Ureter (tissue), 1 donor: ENCODE measurements at places on chromosomes 16 and 17. TPM values are rescaled to one million over a fixed set of nuclear protein-coding genes. Genes with fewer than 3 reads are reported as not detected.

The STAC2 gene
- 1.6 TPM for total RNA-seq

The EPX gene
- not detected for total RNA-seq

The CA5A gene
- total RNA-seq: not detected

The ZG16B gene
- 31.8 TPM for total RNA-seq

The AXIN2 gene
- 11.8 TPM for total RNA-seq

The PLXDC1 gene
- total RNA-seq: 13.0 TPM

The LLGL2 gene
- total RNA-seq: 94.0 TPM

The MXRA7 gene
- total RNA-seq: 129 TPM

The CLEC16A gene
- total RNA-seq: 38.8 TPM

The ZNF319 gene
- 24.7 TPM for total RNA-seq

The FOXC2 gene
- 7.3 TPM for total RNA-seq

The ADAP2 gene
- 8.5 TPM for total RNA-seq

The CCDC154 gene
- total RNA-seq: 2.0 TPM

The DNAAF8 gene
- 0.91 TPM for total RNA-seq

The NLRC5 gene
- total RNA-seq: 50.1 TPM

DNA sequence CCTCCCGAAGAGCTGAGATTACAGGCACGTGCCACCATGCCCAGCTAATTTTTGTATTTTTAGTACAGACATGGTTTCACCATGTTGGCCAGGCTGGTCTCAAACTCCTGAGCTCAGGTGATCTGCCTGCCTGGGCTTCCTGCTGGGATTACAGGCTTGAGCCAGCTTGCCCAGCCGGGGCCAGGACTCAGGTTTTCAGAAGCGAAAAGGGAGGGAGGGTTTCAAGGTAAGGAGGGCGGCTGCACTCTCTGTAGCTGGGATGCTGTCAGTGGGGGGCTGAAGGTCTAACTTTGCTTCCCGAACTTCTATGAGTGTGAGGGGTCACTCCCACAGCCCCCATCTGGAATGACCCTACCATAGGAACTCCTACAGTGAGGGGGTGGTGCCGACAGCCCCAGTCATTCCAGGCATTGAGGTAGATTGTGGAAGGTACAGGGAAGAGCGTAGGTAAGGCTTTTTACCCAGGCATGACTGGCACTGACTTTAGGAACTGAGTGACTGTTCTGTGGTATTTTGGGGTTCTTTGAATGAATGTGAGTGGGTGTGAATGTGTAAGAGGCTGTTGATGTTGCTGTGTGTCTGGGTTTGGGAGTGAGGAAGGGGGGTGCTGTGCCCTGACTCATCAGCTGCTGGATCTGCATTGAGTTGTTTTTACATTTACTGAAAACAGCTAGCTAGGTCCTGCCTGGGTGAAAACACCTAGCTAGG lies 3.8 kb upstream of the C1QL1 start:
- no peak for DNase-seq

DNA sequence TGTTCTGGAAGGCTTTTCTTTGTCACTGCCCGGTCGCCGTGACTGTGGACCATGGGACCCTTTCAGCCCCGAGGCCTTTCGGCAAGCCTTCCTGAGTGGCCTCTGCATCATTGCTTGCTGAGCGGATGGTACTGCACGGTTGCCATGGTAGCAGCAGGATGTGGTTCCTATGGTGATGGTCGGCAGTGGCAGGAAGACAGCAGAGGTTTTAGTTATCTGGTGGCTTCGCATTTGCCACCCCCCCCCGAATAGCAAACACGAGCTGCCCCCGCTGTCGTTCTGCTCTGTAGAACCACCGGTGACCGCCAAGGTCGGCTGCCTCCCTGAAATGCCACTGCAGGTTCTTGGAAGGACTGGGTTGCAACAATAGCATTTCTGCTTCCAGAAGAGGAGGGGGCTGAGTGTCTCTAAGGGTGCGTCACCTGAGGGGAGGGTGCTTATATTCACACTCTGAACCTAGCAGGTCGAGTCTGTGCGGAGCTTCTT lies 76.6 kb downstream of the CMIP start:
- DNase-seq: no peak

DNA sequence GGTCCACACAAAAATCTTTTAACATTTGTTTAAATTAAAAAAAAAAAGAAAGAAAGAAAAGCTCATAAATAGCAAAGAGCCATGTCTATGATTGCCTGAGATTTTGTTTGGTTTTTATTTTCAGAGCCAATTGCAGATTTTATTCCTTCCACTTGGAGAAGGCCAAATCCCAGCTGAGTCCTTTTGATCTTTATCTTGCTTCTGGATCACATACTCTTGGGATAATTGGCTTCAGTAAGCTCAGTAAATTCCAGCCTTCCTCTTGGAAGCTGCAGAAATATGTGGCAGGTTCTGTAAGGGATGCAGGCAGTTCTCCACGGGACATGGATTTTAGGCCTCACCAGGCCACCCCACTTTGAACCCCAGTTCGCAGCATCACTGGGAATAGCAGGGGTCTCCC lies 63.3 kb upstream of the TMC5 start:
- DNase-seq: no peak

GRCh38 chr16:30335598-30336474 lies 19.3 kb downstream of the CD2BP2 start:
- DNase-seq: peak; percentile 46

DNA sequence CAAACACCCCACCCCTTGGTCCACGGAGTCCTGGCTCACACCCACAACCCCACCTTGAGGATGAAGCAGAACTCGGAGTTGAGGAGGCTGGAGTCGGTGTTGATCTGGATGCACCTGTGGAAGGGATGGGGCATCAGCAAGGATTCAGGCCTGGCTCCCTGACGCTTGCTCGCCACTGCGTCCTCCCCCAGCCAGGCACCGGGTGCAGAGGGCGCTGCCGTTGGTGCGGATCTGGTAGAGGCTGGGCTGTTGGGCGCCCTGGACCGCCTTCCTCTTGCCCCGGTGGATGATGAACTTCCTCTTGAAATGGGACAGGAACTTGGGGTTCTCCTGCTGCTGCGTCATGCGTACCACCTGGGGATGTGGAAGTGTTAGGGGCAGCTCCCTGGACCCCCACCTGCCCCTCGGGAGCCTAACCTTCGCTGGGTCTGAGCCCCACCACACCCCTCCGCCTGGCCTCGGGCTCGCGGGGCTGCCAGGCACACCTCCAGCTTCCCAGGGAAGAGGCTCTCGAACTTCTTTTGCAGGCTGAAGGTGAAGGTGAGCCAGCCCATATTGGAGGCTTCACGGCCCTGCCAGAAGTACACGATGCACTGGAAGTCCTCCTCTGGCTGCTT lies 12.3 kb downstream of the FLII start:
- DNase-seq: no peak

GRCh38 chr17:62867303-62867702 lies 59.2 kb upstream of the MARCHF10 start:
- DNase-seq: no peak

GRCh38 chr17:50935221-50935995 lies 69.3 kb upstream of the TOB1 start:
- DNase-seq: no peak

- DNase-seq: no peak
These were observed 11.4 kb downstream of the SPNS2 start for GRCh38 chr17:4509923-4510617.

DNA sequence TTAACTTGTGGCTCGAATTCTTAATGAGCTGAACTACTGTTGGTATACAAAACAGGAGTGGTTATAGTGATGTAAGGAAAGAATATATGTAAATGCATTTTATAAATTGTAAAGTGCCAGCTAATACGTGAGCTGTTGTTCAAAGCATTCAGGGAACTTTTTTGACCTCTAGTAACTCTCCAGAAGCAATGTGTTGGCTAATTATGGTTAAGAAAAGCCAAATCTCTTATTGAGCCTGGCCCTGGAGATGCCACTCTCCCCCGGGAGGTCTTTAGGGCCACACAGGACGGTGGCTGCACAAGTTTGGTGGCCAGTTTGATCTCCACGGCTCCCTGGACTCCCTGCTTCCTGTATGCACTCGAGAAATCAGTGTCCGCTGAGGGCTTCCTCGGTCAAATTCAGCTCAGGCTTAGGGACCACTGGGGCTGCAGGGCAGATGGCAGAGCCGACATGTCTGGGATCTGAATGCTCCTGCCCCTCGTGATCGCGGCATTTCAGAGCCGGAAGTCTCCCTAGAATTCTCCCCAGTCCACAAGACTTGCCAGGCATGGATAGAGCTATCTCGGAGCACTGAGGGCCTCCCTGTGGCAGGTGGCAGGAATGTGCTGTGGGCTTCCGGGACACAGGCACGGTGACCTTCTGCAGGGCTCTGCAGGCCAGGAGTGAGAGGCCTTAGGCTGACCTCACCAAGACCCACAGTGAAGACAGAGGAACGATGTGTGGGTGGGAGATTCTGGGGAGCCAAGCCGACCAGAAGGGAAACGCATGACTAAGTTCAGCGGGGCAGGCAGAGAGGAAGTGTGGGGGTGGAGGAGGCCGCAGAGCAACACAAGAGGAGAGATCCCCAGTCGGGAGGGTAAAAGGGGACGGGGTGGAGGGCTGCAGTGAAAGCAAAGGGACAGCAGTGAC lies 18.6 kb upstream of the PITPNM3 start:
- DNase-seq: no peak

- DNase-seq: no peak
These were observed 539 bp upstream of the KRTAP4-8 start for GRCh38 chr17:41098481-41098880.

DNA sequence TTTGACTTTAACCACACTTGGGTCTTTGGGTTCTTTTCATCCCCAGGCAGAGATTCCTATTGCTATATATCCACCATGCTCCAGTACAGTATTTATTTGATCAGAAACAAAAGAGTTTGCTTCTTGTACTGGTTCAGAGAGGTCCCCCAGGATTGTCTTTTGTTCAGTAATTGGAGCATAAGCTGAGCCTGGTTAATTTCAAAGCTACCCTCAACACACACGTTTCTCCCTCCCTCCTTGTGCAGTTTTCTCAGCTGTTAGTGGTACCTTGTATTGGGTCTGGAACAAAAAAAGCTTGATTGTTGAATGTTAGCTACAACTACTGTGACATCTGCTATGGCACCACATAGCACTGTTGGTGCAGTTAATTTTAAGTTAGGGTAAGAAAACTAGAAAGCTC lies 50.0 kb downstream of the NUP93 start:
- DNase-seq: no peak

DNA sequence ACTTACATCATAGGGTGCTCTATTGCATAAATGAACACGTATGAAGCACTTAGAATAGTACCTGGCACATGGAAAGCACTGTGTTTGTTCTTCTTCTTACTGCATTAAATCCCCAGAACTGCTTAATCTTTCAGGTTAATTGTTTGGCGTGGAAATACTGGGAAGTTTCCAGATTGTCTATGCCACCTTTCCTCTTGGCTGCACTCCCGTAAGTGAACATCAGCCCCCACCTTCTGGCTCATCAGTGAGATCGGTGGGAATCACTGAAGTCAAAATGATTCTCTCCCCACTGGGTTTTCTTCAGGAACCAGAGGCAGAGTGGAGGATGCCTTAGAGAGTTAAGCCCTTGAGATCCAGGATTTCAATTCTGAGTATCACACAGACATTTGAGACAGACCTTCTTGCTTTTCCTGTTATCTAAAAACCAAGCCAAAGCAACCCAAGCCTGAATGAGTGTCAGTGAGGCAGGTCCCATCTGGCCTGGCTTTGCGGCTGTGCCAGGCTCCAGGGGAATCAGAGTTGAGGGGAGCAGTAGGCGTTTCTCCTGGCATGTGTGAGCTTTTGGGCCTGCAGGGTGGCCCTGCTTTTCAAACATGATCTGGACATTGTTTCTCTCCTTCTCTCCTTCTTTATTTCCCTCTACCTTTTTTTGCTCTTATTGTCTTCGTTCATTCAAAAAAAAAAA lies 59.1 kb downstream of the OTOA start:
- DNase-seq: no peak

GRCh38 chr16:57997176-57997527 lies 3.3 kb downstream of the ZNF319 start:
- no peak for DNase-seq

- DNase-seq: peak; percentile 68
These were observed 146.8 kb downstream of the SEC14L1 start for GRCh38 chr17:77287432-77288068.

DNA sequence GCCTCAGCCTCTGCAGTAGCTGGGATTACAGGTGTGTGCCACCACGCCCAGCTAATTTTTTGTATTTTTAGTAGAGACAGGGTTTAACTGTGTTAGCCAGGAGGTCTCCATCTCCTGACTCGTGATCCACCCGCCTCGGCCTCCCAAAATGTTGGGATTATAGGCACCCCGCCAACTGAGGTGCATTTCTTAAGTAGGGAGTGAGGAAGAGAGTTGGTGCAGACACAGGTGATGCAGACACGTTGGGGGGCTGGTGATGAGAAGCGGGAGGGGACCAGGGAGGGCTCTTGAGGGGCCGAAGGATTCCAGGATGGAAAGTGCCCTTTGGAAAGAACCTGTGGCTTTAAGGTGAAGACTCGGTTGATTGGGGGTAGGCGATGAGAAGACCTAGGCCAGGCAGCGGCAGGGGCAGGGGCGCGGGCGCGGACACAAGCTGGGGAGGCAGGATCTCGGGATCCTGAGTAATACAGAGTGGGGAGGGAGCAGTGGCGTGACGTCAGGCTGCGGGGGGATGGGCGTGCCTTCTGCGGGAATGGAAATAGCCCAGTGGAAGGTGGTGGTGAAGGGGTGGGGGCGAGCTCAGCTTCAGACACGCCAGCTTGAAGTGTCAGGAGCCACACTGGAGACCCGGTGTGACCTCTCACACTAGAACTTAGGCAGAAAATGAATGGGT lies 2.5 kb upstream of the ATP6V0C start:
- DNase-seq: no peak

DNA sequence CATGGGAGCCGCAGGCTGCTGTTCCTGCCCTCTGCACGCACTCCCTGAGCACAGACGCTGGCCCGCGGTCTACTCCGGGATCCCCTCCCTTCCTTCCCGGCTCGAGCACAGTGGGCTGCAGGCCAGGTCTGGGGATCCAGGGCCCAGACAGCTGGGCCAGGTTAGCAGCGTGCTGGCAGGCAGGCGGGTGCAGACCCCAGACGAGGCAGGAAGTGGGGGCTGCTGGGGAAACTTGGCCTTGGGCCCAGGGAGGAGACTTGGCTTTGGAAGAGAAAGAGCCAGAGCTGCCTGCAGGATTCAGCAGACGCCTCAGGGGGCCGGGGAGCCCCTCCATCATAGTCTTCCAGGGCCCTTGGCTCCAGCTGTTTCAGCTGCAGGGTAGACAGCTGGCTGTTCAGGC lies 30.2 kb upstream of the ABCC3 start:
- DNase-seq: peak; percentile 64

DNA sequence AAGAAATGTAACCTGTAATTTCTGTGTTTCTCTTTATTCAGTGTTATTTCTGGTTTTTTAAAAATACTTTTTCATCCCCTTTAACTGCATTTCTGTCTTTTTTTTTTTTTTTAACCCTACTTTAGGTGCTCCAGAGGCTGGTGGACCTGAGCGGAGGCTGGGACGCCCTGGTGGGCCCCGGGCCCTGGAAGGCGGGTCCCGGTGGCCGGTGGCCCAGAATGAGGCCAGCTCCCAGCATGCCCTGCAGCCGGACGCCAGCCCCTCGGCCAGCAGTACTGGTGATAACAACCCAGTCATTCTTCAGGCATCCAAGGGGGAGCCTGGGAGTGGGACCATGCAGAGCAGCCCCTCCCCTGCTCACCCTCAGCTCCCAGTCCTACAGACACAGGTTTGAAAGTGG lies 1.5 kb downstream of the SRCAP start:
- DNase-seq: no peak

GRCh38 chr17:19447085-19447583 lies 36.1 kb downstream of the RNF112 start:
- peak; percentile 85 for DNase-seq

- no peak for DNase-seq
These were observed 1.4 kb downstream of the SYNGR3 start for GRCh38 chr16:1991135-1991551.

GRCh38 chr17:63519116-63519881 lies 3.9 kb upstream of the KCNH6 start:
- no peak for DNase-seq

GRCh38 chr17:61443475-61443882 lies 8.7 kb upstream of the TBX4 start:
- no peak for DNase-seq

- DNase-seq: no peak
These were observed 479 bp downstream of the IRX6 start for GRCh38 chr16:55324285-55325079.
